ENCODE measurements at places on chromosomes 6 and 20.
A peak's percentile ranks its signal among the peaks of the same experiment; 100 is the strongest.

DNA sequence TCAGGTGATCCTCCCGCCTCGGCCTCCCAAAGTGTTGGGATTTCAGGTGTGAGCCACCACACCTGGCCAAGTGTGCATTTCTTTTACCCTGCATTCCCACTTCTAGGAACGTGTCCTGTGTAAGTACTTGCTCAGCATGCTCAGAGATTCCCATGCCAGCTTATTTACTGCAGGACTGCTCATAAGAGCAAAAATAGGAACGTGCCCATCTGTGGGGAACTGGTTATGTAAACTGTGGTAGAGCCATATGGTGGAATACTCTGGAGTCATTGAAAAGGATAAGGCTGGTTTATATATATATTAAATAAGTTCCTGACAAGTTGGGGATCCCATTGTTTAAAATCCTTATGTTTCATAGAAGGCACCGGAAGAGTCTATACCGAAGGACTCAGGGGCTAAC, 38.2 kb upstream of the FANCE start:
- no peak for DNase-seq

DNA sequence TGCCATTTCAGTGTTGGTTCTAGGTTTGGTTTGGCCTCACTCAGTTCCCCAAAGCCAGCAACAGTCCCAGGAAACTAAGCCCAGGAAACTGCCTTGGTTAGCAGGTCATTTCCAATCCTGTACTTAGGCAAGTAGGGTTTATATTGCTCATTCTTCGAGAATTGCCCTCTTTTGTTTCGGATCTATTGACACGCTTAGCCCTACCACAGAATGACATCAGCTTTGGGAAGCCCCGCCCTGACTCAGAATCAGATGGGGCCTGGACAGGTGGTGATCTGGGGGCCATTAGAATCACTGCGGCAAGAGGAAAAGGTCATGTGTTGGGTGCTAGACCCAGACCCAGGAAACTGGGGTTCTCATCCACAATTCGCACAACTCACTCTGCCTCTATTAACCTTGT, 578.2 kb downstream of the QKI start:
- no peak for DNase-seq

GRCh38 chr6:47700596-47700995, 2.2 kb downstream of the ADGRF4 start:
- no peak for DNase-seq

GRCh38 chr6:111486921-111487320, 3.9 kb upstream of the REV3L start:
- DNase-seq: no peak

- no peak for DNase-seq
Measured at GRCh38 chr6:51199105-51199552, 380.5 kb downstream of the TFAP2B start.

GRCh38 chr20:35583636-35584560, 31.7 kb upstream of the SPAG4 start:
- DNase-seq: no peak

GRCh38 chr6:113634352-113635163, 222.6 kb upstream of the MARCKS start:
- peak; percentile 24 for DNase-seq

GRCh38 chr20:50886184-50886790, 45.0 kb downstream of the ADNP start:
- DNase-seq: peak; percentile 11

DNA sequence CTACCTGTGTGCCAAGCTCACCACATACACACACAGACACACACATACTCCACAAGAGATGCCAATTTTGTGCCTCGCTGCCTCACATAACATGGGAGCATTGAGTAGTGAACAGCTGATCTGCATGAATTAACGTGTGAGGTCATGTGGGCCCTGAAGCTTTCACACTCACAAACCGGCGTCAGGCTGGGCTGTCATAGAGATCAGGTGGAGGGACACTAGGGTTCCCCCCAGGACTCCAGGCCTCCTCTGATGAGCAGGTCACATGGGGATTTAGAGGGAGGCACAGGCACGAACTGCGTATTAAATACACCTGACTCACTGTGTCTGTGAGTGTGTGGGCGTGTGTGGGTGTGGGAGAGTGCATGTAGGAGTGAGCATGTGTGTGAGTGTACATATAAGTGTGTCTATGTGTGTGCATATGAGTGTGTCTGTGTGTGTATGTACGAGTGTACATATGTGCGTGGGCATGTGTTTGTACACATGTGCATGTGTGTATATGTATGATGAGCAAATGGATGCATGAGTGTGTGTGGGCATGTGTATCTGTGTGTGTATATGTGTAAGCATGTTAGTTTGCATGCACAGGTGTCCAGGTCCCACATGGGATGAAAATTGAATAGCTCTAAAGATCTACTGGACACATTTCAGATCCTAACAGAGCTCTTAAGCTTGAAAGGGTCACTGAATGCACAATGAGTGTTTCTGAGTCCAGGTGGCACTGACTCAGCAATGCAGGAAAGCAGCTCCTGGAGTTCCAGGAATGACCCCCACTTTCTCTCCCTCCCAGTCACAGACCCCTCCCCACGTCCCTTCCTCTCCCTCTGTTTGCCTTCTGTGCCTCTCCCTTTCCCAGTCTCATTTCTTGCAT, 336.6 kb downstream of the PREX1 start:
- DNase-seq: no peak

All from HT1080 (cell line).